ENCODE measurements at places on chromosomes 7 and 10.

GRCh38 chr7:150954986-150955518 is 23.1 kb downstream of the KCNH2 start:
- no peak for DNase-seq

- DNase-seq: no peak
Measured at GRCh38 chr7:144513334-144513733, 109.8 kb upstream of the NOBOX start.

GRCh38 chr7:34762764-34763163 is 104.7 kb downstream of the NPSR1 start:
- no peak for DNase-seq

- DNase-seq: no peak
Measured at GRCh38 chr7:106117786-106118544, 5.9 kb upstream of the SYPL1 start.

DNA sequence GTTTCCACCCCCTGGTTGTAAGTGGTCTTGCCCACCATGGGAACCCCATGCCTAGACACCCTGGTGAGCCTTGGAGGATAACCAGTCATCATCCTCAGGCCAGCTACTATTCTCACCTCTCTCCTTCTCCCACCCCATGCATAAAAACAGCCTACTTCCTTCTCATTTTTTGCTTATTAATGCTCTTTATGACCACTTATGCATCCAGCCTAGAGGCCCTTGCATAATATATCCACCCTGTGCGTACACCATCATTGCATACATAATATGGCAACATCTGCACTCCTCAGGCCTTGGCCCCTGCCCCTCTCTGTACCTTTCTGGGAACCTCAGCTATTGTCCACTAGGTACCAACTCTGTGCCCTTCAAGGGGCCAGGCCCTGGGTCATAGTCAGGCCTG is 91.0 kb downstream of the CDH23 start:
- DNase-seq: no peak

Data from activated naive CD4-positive, alpha-beta T cell treated with Interleukin-2 at 50 U/mL for 16 hours (primary cell).